ENCODE measurements at places on chromosomes 5 and 9.

DNA sequence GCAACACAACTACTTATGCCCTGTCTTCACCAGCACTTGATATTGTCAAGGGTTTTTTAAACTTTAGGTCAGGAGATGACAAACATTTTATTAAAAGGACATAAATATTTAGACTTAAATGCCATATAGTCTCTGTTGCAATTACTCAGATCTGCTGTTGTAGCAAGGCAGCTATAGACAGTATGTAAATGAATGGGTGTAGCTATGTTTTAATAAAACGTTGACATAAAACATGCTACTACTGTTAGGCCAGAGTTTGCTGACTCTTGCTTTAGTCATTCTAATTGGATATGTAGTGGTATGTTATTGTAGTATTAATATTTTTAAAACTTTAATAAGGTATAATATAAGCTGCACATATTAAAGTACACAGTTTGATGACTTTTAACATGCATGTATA lies 27.7 kb downstream of the ZNF131 start:
- no peak for DNase-seq

- no peak for DNase-seq
These were observed 10.2 kb downstream of the RABGAP1 start for GRCh38 chr9:122951056-122951455.

DNA sequence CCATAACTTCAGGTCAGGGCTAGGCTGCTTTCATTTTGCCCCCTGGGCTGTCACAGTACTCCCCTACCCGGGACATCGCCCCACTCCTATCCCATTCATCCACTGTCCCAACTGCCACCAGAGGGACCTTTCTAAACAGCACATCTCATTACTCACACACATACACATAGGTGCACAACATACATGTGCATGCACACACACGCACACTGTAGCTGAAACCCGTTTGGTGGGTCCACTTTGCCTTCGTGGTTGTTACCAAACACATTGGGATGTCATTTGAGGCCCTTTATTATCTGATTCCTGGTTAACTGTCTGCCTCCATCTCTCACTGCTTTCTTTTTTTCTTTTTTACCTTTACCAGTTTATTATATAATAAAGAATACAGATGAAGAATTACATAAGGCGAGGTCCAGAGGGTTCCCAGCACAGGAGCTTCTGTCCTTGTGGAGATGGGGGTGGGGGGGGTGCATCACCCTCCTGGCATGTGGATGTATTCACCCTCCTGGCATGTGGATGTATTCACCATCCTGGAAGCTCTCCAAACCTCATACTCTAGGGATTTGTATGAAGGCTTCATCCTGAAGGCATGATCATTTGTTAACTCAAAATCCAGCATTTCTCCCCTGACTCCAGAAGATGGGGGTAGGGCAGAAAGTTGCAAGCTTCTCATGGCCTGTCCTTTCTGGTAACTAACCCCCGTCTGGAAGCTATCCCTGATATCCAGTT lies 186.0 kb downstream of the GOLPH3 start:
- no peak for DNase-seq

- DNase-seq: no peak
These were observed 15.3 kb downstream of the ALDH1A1 start for GRCh38 chr9:72937545-72937944.

GRCh38 chr5:142059304-142059940 lies 46.6 kb upstream of the GNPDA1 start:
- no peak for DNase-seq

- peak; percentile 79 for DNase-seq
These were observed 70.5 kb upstream of the LRRTM2 start for GRCh38 chr5:138945421-138946240.

DNA sequence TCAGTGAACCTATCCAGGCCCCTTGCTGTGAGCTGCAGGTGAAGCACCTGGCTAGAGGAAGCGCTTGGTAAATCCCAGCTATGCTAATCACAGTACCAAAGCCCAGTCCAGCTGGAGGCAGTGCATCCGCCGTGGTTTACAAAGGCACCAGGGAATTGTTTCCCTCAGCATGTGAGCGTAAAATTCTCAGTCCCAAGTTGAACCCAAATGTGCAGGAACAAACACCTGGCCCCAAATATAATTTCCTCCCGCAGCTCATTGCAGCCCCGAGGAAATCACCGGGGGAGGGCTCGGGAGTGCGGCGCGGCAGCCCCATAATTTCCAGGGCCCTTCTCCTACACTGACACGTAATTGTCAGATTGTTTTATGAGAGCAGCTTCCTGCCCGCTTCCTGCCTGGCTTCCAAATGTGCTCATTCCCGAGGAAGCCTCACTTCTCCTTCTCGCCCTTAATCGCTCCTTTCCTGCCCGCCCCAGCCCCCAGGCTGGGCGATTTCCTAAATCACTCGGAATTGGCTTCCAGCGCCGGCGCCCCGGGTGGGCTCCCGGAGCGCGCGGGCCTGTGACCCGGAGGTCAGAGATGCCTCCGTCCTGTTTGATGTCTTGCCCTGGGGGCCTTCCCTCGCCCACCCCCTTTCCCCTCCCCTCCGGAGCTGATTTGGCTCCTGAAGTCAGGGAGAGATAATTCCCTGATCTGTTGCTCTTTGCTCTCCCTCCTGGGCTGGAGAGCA lies 134.4 kb downstream of the FGF1 start:
- DNase-seq: peak; percentile 95

DNA sequence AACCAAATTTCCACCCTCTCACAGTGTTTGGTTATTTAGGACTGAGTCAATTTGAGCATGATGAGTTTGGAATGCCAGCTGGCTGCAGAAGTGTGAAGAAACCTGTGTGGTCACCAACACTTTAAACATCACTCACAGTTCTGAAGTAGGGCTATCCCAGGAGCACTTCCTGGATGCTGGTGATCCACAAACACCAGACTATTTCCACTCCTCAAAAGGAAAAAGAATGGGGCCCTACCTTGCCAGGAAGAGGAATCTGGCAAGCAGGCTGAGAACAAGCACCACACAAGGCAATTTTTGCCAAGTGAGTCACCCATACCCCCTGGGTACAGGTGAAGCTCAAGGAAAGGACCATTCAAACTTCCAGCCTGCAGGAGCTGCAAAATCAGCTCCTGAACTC lies 294.2 kb upstream of the PTGER4 start:
- no peak for DNase-seq

- peak; percentile 89 for DNase-seq
These were observed 150.6 kb downstream of the ERCC6L2 start for GRCh38 chr9:96025995-96026602.

GRCh38 chr9:5488221-5489008 lies 21.9 kb upstream of the PDCD1LG2 start:
- no peak for DNase-seq

DNA sequence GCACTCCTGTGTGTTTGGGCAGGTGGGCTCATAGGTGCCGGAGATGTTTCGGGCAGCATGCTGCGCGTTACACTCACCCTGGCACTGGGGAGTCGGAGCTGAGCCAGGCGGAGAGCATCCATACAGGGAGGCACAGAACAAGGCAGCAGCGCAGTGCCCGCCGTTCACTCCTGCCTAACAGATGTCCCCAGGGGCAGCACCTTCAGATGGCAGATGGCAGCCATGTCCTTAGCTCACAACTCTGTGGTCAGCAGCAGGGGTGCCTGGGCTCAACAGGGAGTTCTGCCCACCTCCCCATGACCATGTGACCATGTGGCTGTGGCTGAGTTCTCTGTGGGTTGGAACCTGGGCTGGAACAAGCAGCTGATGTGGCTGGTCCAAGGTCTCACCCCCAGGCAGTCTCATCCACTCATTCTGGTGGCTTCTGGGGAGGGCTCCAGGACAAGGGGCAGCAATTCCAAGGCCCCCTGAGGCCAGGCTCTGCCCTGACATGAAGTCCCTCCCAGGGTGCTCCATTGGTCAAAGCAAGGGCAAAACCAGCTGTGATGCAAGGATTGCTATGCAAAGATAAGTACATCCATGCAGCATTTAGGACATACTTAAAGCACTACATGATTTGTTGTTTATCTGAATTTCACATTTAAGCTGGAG lies 64.2 kb downstream of the MRPL36 start:
- DNase-seq: no peak

DNA sequence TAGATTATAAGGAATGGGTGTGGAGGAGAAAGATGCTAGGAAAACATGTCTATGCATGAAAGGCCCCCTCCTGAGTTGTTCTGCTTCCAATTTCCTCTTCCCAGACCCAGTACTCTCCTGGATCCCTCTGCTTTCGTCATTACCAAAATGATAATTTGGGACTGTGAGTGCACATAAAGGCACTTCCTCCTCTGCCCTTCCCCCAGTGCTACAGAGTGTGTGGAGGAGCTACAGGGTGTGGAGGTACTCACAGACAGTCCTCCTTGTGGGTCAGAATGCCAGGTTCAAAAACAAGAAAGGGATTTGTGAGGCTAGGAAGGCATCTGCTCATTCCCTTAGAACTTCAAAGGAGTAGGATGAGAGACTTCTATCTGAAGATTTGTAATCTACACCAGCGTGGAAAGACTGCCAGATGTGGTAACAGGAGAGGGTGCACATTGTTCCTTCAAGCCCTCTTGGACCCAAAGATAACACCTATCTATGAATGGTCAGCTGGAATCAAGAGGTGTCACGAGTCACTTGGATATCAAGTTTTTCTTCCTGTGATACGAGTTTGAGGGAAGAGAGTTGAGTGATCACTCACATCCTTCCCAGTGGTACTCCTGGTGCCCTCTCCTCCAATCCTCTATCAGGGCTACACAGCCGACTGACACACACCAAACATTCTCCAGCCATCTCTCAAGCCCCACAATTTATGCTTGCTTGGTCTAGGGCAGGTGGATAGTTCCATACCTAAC lies 201.1 kb downstream of the EPB41L4A start:
- no peak for DNase-seq

DNA sequence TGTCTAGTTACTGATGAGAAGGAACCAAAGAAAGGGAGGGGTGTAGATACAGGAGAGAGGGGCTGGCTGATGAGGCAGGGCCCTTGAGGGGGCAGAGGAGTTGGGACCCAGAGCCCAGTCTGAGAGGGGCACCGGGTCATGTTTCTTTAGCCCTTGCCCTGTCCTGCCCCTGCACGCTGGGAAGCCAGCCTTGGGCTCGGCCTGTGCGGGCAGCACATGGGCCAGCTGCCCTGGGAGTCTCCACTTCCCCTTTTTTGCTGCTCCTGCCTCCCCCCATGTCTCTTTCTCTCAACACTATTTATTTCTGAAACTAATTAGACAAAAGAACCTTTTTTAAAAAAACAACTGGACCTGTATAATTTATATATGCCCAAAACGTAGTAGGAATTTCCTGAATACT lies 20.5 kb downstream of the MVB12B start:
- no peak for DNase-seq
